Breast epithelium (tissue), 4 donors: ENCODE measurements at places on chromosomes 7 and 10. TPM values are rescaled to one million over a fixed set of nuclear protein-coding genes. Genes with fewer than 3 reads are reported as not detected.

Gene SNX10
- 13.4 TPM for total RNA-seq

Gene SEMA3D
- total RNA-seq: 3.5 TPM

Gene VAX1
- not detected for total RNA-seq

DNA sequence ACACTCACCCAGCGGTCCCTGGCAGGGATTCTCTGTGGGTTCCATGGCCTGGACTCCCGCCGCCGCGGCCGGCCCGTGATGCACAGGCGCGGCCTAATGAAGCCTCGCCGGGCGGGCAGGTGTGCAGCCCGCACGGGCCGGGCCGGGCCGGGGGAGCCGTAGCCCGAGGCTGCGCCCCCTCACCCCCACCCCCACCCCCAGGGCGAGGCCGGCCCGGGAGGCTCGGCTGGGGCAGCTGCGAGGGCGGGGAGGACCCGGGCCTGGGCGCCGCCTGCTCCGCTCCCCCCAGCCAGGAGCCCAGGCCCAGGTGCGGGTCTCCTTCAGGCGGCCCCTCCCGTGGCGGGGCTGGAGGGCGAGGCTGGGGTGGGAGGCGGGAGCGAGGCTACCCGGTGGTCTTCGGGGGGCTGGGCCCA lies at the start of gene NOBOX:
TSS of gene NOBOX (minus strand) at position 45 of the 413 bp plus-strand sequence.
- DNase-seq: no peak

DNA sequence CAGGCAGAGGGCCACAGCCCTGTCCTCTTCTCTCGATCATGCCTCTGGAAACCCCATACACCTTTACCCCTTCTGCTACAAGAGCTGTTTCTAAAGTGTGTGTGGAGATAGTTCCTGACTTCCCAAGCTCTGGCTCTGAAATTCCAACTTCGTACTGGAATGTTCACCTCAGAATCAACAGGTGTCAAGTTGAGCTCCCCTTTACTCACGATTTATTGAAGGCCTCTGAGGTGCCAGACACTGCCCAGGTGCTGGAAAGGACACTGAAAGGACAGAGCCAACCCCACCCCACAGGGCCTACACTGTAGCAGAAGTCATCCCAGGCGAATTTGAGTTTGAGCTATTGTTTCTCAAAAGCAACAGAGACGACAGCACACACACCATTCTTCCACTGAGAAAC lies 209.9 kb upstream of the FRMD4A start:
- DNase-seq: no peak

DNA sequence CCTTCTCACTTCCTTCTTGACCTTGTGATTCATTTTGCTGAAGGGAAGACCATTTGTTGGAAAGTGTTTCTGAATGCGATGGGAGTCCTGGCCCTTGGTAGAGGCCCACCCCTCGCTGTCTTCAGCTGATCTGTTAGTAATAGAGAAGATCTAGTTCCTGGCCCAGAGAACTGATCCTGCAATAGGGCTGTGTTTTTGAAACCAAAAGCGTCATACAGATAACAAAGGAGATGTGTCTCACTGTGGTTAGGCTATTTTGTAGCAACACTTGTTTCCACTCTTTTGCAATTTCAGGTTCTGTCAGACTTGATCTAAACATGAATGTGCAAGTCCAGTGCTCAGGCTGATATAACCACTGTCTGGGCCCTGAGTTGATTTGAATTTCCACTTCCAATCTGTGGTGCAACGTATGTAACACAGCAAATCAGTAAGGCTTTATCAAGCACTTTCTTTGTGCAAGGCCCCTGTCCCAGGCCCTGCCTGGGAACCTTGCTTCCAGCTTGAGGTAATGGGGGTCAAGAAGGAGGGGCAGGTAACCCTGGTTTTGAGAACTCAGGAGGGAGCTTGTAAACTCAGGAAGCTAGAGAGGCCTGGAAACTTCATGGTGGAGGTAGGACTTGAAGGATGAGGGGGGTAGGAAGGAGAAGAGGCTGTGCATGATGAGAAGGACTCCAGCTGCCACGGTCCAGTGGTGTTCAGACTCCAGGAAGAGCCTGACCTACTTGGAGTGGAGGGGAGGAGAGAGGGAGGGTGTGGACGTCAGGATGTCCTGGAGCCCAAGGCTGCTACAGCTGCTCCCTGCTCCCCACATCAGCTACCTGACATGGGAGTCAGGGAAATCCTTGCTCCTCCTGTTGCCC lies 42.2 kb upstream of the SRGN start:
- no peak for DNase-seq

DNA sequence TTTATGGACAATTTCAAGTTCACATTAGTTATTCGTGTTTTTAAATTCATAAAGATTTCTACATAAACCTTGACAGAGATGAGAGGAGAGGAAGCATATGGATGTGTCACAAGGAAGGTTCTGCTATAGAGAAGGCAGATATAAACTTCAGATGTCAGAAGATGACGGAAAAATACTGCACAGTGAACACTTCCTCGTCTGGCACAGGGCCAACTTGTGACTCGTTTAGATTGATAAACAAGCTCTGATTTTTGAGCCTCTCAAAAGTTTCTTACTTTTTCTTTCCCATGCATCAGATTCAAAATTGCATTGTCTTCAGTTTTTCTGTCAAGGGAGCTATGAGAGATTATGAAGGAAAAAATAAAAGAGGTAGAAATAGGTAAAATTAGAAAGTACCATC lies 156.4 kb upstream of the MINDY3 start:
- no peak for DNase-seq

DNA sequence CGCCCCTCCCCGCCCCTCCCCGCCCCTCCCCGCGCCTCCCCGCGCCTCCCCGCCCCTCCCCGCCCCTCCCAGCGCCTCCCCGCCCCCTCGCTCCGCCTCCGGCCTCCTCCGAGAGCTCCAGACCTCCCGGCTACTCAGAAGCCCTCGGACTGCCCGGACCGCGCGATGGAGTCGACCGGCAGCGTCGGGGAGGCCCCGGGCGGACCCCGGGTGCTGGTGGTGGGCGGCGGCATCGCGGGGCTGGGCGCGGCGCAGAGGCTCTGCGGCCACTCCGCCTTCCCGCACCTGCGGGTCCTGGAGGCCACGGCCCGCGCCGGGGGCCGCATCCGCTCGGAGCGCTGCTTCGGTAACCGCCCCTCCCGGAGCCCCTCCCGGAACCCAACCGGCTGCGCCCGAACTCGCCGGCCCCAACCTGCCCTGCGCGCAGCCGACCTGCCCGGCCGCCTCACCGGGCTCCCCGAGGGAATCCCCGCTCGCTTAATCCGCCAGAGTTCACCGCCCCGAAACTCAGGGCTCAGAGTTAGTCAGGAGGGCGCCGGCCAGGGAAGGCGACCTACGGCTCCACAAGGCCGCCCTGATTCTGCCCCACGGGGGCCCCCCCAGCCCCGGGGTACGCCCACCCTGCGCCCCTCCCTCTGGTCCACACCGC lies at the start of gene PAOX:
TSS of gene PAOX (plus strand) at position 111 of the 649 bp plus-strand sequence. CDS start at position 166, 55 bp downstream.
- DNase-seq: no peak

DNA sequence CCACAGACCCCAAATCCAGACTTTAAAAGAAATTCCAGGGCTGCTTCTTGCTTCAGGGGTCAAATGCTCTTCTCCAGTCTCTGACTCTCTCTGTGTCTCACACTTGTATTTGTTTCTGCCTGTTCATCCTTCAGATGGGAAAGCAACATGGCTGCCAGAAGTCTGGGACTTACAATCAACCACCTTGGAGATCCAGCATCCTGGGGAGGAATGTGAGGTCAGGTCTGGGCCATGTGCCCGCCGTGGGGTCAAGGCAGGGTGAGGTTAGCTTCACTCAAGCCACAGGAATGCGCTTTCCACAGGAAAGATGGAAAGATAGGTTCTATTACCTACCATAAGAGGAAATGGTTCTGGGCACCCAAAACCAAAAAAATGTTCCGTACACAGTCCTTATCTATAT lies 34.3 kb upstream of the NPVF start:
- DNase-seq: no peak
